Left kidney (tissue), 8 donors: ENCODE measurements at places on chromosomes 7 and 10.

DNA sequence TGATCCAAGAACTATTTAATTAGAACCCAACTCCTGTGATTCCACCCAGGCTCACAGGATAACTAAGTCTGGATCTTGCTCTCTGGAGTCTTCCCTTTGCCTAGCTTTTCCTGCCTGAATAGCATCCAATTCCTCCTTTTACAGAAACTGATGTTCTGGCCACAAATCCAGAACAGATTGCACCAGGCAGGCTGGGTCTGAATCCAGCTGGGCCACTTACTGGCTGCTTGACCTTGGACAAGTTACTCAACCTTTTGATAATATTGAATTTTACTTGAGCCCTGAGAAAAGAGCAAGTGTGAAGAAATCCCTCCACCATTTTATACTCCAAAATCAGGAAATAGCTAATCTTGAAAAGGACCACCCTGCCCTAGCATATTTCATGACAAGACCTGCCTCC lies 55.5 kb upstream of the SLC35G1 start:
- DNase-seq: no peak

GRCh38 chr7:136555933-136556332 lies 312.5 kb upstream of the CHRM2 start:
- DNase-seq: no peak

DNA sequence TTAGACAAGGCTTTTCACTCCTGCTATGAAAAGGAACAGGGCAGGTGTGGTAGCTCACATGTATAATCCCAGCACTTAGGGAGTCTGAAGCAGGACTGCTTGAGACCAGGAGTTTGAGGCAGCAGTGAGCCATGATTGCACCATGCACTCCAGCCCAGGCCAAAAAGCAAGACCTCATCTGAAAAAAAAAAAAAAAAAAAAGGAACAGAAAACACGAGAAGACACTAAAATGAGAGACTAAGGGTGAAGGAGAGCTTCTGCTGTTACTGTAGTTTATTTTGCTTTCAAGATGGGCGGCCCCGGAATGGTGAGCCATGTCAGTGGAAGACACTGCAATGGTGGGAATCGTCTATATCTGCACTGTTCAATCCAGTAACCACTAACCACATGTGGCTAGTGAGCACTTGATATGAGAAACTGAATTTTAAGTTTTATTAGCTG lies 9.9 kb downstream of the PIP4K2A start:
- DNase-seq: no peak

- DNase-seq: no peak
Measured at GRCh38 chr7:92851732-92852131, 15.4 kb upstream of the CDK6 start.

- DNase-seq: no peak
Measured at GRCh38 chr7:87127019-87127418, 25.2 kb upstream of the DMTF1 start.

- no peak for DNase-seq
Measured at GRCh38 chr7:35734001-35734483, 39.1 kb upstream of the HERPUD2 start.
